ENCODE measurements at places on chromosomes 2 and 18. TPM values are rescaled to one million over a fixed set of nuclear protein-coding genes. Genes with fewer than 3 reads are reported as not detected.

The FBXO15 gene
- total RNA-seq: not detected

- no peak overlapping the region for H3K27ac ChIP-seq
- H3K27me3 ChIP-seq: no peaks in the 10 kb centered on the region
- no peak overlapping the region for H3K4me3 ChIP-seq
- DNase-seq: no peak
- H3K4me1 ChIP-seq: no peaks in the 10 kb centered on the region
- no peaks in the 10 kb centered on the region for H3K36me3 ChIP-seq
Observed at GRCh38 chr18:9700261-9700796, 7.8 kb upstream of the RAB31 start.

The EGR4 gene
- total RNA-seq: not detected

DNA sequence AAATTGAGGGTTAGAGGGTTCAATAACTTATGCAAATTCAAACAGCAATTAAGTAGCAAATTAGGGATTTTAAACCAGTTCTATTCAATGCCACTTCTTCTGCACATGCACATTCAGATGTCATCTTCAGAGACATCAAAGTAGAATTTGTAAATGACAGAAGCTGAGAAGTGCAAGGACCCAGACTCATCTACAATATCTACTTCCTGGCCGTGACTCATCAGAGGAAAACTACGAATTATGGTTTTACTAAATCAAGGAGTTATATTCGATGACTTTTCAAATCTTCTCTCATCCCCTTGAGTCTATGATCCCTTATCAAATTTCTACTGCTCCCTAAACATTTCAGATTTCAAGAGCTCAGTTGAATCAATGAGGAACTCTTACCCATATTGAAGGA lies 20.0 kb upstream of the STAT4 start:
- H3K4me1 ChIP-seq: peaks cover 7% of the 10 kb centered on the region
- no peak for DNase-seq
- no peak overlapping the region for H3K4me3 ChIP-seq
- no peaks in the 10 kb centered on the region for H3K27me3 ChIP-seq
- no peaks in the 10 kb centered on the region for H3K36me3 ChIP-seq

GRCh38 chr18:48393170-48393569 lies 16.0 kb downstream of the ZBTB7C start:
- H3K36me3 ChIP-seq: no peaks in the 10 kb centered on the region
- no peak for DNase-seq
- H3K27me3 ChIP-seq: no peaks in the 10 kb centered on the region
- H3K4me3 ChIP-seq: no peak overlapping the region

DNA sequence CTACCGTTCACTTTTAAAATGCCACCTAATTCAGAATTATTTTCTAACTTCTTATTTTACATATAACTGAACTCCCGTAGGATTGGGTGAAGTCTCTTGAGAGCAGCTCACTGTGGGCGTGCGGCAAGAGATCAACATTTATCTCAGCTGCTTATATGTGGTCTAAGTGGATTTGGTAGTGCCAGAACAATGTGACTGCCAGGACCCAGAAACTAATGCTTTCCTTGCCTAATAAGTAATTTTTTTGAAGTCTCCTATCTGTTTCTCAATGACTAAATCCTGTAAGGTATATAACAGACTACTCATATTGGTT lies 11.2 kb upstream of the NFE2L2 start:
- H3K36me3 ChIP-seq: no peaks in the 10 kb centered on the region
- H3K27me3 ChIP-seq: no peaks in the 10 kb centered on the region
- DNase-seq: no peak
- H3K4me1 ChIP-seq: no peaks in the 10 kb centered on the region
- peak overlapping the region; percentile 79 for H3K27ac ChIP-seq

DNA sequence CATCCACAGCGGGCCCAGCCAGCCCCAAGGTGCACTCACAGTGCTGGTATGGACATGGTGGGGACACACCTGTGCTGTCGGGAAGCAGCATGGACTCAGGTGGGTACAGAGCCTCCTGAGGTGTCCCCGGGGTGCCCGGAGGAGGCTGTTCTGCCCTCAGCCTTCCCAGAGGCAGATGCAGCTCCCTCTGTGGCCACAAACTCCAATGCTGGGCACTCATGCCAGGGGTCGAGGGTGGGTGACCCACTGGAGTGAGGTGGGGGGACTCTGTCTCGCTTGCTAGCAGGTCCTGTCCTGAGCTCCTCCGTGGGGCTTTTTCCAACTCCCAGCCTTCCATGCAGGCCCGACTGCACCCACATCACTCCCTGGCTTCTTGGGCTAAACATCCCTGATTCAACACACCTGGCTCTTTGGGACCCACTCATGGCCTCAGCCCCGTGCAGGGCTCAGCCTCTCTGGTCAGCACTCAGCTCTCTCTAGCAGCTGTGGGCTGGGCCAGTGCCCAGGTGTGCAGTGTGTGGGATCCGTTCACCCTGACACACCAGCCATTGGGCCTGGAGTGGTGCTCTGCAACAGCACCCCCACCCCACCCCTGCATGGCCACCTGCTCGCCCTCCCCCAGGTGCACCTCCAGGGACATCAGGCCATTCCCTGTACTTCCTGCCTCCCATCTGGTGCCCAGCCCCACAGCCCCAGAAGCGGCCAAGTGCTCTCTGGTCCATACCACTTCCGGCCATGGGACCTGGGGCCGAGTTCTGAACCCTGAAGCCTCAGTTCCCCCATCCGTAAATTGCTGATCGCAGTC lies 16.0 kb downstream of the RAMP1 start:
- peak overlapping the region; percentile 75 for H3K27ac ChIP-seq
- H3K36me3 ChIP-seq: peaks cover 15% of the 10 kb centered on the region
- no peak overlapping the region for H3K4me3 ChIP-seq
- no peaks in the 10 kb centered on the region for H3K27me3 ChIP-seq
- peak; percentile 61 for DNase-seq

DNA sequence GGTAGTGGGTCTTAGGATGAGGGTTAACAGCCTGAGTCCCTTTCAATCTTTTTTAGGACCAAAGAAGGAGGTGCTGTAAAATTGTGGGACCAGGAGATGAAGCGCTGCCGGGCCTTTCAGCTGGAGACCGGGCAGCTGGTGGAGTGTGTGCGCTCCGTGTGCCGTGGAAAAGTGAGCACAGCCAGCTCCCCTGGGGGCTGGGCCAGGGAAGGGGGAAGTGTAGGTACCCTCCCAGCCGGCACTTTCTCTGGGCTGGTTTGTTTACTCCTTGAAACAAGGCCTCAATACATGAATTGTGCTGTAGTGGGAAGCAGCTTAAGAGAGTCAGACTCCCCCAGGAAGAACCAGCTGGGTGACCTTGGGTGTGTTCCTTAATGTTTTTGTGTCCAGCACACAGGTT lies 90.1 kb downstream of the RTN4 start:
- no peak for DNase-seq
- H3K36me3 ChIP-seq: no peaks in the 10 kb centered on the region
- no peaks in the 10 kb centered on the region for H3K4me1 ChIP-seq
- no peaks in the 10 kb centered on the region for H3K27me3 ChIP-seq

GRCh38 chr2:222264791-222265320 lies 33.9 kb downstream of the PAX3 start:
- no peak overlapping the region for H3K4me3 ChIP-seq
- H3K27me3 ChIP-seq: no peaks in the 10 kb centered on the region
- H3K27ac ChIP-seq: no peak overlapping the region
- DNase-seq: no peak

The MAP2 gene
- total RNA-seq: 57.6 TPM

GRCh38 chr2:189481071-189481470 lies 39.8 kb downstream of the WDR75 start:
- H3K4me1 ChIP-seq: no peaks in the 10 kb centered on the region
- no peaks in the 10 kb centered on the region for H3K36me3 ChIP-seq
- no peak for DNase-seq
- H3K27ac ChIP-seq: no peak overlapping the region
- no peak overlapping the region for H3K4me3 ChIP-seq
- H3K27me3 ChIP-seq: no peaks in the 10 kb centered on the region

DNA sequence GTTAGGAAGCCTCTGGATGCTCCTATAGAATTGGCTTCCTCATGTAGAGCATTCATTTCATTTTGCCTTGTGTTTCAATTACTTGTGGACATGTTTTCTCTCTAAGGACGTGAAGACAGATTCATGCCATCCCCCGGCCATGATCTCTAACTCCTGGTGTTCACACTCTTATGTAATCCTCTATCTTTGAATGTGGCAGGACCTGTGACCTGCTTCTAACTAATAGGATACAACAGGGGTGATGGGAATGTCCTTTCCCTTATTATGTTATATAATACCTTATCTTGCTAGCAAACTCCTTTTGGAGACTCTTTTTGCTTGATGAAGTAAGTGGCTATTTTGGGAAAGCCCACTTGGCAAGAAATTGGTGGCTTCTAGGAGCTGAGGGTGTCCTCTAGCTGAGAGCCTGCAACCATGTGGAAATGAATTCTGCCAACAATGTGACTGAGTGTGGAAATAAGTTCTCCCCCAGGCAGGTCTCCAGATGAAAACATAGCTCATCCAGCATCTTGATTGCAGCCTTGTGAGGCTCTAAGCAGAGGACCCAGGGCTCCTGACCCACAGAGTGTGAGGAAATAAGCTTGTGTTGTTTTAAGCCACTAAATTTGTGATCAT lies 13.8 kb downstream of the DPYSL5 start:
- no peaks in the 10 kb centered on the region for H3K4me1 ChIP-seq
- no peaks in the 10 kb centered on the region for H3K36me3 ChIP-seq
- H3K27ac ChIP-seq: no peak overlapping the region
- no peak for DNase-seq
- no peak overlapping the region for H3K4me3 ChIP-seq
- no peaks in the 10 kb centered on the region for H3K27me3 ChIP-seq

DNA sequence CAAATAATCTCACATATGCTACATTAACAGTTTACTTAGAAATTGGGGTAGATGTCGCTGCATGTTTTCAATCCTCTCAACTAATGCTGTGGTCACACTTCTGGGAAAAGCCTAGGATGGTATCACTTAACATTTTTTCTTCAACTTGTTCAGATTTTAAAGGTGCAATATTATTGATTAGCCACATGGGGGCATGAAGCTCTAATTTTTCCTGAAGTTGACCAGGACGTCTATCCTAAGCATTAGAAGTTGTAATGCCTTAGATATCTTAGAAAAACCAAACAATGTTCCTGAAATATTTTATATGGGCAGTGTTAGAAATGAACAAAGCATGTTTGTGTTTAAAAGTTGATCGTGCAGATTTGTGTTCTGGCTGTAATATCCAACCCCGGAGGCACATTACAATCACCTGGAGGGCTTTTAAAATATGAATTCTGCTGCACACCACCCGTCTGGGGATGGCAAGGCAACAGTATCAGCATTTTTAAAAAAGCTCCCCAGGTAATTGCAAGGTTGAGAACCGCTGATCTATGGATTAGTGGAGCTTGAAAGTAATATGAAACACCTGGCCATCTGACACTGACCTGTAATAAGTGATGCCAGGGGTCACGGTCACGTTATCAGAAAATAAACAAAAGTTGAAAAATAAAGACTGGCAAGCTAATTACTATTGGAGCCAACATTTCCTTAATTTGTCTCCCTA lies 100.5 kb upstream of the LMAN1 start:
- no peak overlapping the region for H3K4me3 ChIP-seq
- no peaks in the 10 kb centered on the region for H3K36me3 ChIP-seq
- H3K4me1 ChIP-seq: no peaks in the 10 kb centered on the region
- DNase-seq: no peak

The DHRS9 gene
- not detected for total RNA-seq

The FAM237A gene
- not detected for total RNA-seq

The GATA6 gene
- 89.3 TPM for total RNA-seq

The UGT1A3 gene
- total RNA-seq: not detected

DNA sequence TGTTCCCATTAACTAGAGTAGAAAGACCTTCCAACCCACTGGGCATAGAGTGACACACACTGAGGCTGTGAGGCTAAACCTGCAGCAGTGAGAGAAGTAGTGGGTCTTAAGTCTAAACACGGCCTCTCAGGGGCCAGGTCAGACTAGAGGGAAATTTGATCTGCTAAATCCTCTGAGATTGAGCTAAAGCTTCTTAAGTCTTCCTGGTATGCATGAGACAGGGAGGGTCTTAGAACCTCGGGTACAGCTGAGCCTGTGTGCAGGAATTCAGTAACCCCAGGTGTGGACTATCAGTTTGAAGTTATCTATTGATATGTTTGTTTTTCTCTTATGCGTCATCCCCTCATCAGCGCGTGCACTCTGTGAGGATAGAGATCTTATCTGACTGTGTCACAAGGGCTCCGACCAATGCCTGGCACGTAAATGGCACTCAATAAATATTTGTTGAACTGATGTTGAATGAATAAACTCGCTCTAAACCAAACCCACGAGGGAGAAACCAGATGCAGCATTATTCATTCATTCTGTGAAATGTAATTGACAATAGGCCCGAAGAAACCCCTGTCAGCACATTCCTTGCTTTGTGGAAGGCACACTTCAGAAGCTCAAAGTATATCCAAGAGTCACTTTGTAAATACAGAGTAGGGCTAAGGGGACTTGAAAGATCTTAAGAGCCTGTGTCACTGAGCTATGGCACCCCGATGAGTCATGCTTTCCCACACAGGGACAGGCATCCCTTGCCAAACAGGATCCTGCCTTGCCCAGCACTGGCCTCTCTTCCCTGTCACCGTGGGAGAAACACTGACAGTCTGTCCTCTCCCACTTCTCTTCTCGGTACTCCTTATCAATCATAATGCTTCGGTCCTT lies 21.7 kb upstream of the RAB10 start:
- H3K36me3 ChIP-seq: no peaks in the 10 kb centered on the region
- no peak overlapping the region for H3K27ac ChIP-seq
- DNase-seq: no peak
- H3K27me3 ChIP-seq: no peaks in the 10 kb centered on the region

The EFR3B gene
- total RNA-seq: 0.32 TPM

DNA sequence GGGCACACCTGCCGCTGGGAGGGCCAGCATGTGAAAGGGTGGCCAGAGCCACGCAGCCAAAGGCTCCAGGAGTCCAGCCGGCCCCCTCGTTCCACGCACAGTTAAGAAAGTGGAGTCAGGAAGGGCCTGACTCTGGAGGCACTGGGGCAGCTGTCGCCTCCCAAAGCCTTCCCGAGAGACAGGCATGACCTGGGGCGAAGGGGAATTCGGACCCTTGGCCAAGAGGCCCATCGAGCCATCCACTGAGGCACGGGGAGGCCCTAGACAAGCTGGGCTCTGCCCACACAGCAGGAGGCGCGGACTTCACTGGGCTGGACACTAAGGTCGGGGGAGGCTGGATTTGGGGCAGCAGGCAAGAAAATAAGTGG lies 38.5 kb upstream of the SNED1 start:
- peak; percentile 58 for DNase-seq
- H3K4me3 ChIP-seq: no peak overlapping the region

DNA sequence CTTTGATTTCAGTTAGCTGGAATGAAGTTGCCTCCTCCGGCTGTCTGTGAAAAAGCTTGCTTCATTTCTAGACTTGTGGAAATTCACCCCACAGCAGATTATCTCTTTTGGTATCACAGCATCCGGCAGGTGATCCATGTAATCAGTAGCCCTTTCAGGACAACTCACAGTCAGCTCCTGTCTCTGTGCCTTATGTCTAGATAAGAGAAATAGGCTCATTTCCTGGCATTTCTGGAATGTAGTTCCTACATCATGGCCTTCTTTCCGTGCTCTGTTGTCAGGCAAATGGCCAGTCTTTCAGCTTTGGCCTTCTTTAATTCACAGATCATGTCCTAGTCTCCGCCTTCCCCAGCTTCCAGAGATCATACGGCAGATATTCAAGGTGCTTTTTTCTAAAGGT lies 455.4 kb downstream of the NUP35 start:
- no peaks in the 10 kb centered on the region for H3K36me3 ChIP-seq
- H3K4me3 ChIP-seq: no peak overlapping the region
- no peaks in the 10 kb centered on the region for H3K27me3 ChIP-seq
- H3K27ac ChIP-seq: no peak overlapping the region

Measured in ascending aorta (tissue), 2 donors.